ENCODE measurements at places on chromosomes 16 and 17.

GRCh38 chr16:21302454-21302853, 24.4 kb upstream of the CRYM start:
- DNase-seq, result no peak

DNA sequence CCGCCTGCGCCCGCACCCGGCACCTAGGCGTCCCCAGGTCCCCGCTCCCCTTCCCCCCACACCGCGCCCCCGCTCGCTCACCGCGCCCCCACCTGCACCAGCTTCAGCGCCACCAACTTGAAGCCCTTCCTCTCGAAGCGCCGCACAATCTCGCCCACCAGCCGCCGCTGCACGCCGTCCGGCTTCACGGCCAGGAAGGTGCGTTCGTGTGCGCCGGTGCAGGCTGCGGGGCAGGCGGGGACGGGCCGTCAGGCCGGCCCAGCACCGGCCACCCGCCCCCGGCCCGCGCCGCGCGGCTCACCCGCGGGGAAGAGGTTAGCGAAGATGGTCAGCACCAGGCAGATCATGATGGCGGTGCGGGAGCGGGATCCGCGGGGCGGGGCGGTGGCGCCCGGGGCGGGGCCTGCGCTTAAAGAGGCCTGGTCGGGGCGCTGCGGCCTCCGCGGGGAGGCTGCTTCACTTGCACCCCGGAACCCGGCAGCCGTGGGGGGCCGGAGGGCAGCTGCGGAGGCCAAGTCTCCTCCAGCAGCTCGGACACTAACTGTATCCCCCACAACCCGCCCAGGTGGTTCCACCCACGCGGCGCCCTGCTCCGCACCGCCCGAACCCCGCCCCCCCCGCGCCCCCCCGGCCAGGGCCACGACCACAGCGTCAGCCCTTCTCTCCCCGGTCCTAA, at the start of gene NME3:
NME3 (minus strand) TSS at position 356 of the 676 bp plus-strand sequence; CDS start at position 347, 9 bp downstream.
- peak; percentile 73 for DNase-seq

GRCh38 chr16:75062135-75062975, 54.2 kb downstream of the LDHD start:
- DNase-seq, result no peak

DNA sequence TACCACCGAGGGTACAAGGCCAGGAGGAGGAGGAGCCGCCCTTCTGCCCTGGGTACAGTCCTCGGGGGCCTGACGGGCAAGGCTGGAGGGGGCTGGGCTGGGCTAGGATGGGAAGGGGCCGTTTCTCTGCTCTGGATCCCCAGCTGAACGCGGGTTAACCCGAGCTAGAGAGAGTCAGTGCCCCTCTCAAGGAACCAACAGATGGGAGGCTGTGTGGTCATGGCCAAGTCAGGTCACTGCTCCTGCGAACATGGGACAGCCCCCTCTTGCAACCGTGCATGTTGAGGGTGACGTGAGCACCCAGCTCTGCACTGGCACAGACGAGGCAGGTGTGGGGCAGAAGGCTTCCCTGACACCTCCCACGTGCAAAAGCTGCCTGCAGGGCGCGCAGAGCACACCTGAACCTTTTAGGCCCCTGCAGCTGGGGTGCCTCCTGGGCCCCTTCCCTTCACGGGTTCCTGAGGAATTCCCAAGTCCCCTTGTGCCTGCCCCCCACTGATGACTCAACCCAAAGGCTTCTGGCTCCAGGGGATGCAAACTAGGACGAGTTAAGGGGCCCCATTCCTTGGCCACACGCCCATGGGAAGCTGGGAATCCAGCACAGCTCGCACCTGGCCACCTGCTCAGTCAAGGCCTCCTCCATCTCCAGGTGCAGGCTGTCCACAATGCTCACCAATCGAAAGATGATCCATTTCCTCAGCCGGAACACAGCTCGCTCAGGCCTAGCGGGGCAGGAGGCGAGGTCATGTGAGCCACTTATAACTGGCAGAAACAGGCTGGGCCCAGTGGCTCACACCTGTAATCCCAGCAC, 6.3 kb downstream of the MYBBP1A start:
- DNase-seq, result no peak

DNA sequence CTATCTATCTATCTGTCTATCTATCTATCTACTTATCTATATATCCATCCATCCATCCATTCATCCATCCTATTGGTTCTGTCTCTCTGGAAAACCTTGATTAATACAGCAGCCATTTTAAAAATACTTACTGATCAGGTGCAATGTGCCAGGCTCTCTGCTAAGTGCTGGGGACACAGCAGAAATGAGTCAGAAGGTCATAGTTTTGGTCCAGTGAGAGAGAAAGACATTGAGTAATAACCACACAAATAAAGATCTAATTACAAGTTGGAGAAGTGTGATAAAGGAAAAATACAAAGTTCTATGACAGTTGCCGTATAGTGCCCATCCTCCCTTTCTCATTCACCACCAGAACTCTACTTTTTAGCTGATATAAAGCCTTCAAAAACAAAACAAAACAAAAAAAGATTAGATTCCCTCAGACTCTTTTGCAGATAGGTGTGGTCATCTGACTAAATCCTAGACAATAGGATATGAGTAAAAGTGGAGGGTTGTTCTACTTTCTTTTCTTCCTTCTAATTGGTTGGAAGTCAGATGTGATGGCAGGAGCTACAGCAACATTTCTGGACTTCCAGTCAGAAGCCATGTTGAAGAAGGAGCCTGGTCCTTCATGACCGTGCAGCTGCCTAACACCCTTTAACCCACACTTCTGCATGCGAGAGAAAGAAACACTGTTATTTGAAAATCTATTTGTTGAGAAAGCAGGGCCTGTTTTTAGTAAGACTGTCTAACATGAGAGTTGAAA, 72.0 kb upstream of the TOX3 start:
- no peak for DNase-seq
